Ammon's horn (tissue), 1 donor: ENCODE measurements at places on chromosomes 3 and 15.

- DNase-seq: no peak
Observed at GRCh38 chr3:185759512-185759911, 65.3 kb downstream of the IGF2BP2 start.

DNA sequence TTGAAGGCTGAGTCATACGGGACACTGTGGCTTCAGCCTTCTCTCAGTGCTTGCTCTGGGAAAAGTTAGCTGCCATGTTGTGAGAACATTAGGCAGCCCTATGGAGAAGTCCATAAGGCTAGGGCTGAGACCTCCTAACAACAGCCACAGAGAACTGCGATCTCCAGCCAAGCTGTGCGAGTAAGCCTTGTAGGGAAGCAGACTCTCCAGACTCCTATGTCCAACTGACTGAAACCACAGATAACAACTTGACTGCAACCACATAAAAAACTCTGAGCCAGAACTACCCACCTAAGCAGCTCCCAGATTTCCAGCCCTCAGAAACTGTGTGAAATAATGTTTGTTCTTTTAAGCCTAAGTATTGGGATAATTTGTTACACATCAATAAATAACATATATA, 40.7 kb downstream of the DENND6A start:
- DNase-seq: no peak

GRCh38 chr3:10779293-10779805, 36.7 kb upstream of the SLC6A11 start:
- DNase-seq: no peak

- DNase-seq: no peak
Observed at GRCh38 chr3:105255350-105255749, 111.4 kb upstream of the ALCAM start.

DNA sequence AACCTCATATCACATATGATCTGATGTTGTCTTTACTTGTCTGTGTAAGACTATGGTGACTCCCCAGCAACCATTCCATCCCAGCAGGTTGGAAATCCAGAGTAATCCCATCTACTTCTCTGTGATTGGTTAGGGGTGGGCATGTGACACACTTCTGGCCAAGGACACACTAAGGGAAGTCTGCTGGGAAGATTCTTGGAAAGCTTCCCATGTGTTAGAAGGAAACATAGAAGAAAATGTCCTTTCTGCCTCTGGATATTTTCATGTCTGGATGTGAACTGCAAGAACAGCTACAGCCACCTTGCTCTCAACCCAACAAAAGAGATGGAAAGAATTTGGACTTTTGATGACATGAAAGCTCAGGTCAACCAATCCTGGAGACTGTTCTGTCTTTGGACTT, 2.6 kb upstream of the UBE2Q2 start:
- no peak for DNase-seq

- peak; percentile 82 for DNase-seq
Observed at GRCh38 chr3:127761441-127761801, 60.9 kb downstream of the MGLL start.

DNA sequence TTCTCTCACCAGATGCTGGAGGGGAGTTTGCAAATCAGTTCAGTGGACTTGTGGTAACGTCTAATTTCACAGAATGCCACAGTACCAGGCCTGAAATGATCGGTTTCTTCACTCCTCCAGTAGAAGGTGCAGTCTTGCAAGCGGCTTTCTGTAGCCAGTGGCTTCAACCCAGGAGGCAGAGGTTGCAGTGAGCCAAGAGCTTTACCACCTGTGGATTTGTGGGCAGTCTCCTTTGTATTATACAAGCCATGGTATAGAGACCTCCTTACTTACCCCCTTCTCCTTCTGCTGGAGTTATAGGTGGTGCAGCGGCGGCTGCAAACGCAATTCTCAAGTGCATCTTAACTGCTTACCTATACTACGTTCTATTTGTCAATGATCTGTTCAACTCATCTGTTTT, 17.6 kb downstream of the EIF2AK4 start:
- DNase-seq: no peak

GRCh38 chr15:41949401-41950126, 22.8 kb downstream of the EHD4 start:
- DNase-seq: no peak

- no peak for DNase-seq
Observed at GRCh38 chr3:188339410-188340295, 185.7 kb downstream of the LPP start.

DNA sequence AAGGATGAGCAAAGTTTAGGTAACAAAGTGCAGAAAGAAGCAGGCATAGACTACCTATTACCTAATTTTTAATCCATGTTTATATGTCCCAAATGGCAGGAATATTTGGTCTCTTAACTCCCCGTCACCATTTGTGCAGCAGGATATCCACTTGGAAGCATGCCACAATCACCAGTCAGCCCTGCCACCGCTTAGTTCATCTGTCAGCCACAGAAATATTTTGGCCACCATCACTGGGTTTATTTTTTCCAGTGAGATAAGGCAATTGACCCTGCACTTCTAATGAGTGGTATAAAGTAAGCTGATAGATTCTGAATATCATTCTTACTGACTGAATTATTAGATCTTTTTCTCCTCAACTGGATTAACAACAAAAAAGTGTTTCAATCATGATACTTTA, 152.9 kb upstream of the SOX2 start:
- no peak for DNase-seq

DNA sequence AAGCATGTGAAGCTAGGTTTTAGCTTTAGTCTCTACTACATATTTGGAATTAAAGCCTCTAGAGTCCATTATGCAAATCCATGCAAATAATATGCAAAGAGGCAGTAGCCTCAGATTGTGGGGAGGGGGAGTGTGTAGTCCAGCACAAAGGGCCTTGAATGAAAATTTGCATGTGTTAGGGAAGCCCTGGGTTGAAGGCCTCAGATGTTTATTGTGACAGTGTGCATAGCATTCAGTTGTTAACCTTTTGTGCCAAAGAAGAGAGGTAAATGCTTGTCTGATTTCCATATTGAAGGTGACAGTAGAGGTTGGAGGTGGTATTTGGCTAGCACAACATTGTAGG, 24.5 kb upstream of the BFSP2 start:
- no peak for DNase-seq

DNA sequence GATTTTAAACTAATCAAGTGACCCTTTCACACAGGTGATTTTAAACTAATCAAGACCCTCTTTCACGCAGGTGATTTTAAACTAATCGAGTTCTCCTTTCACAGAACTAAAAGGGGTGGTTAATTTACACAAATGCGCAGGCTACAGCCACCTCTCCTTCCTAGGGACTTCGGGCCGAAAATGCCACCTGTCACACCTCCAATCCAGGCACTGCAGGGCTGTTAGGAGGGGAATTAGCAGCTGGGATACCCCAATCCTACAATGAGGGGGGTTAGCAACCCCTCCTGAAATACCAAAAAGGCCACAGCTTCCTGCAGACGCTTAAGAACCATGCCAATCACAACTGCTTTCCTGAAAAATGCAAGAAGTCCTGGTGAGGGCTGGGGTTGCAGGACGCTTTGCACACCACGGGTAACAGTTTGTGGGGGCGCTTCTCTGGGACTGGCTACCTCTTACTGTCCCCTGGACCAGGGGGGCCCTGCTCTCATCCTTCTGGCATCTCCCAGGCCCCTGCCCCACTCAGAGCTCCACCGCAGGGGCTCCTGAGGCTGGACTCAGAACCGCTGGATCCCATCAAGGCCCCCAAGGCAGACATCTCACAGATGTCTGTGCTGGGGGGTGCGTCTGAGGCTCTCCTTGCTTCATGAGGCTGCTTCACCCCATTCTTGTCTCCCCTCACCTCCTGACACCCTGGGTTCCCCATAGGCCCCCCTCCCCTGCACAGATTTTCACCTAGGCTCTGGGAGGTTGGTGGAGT, 145.9 kb downstream of the OR4M2 start:
- no peak for DNase-seq

GRCh38 chr3:146156095-146156494, 4.9 kb downstream of the PLOD2 start:
- peak; percentile 39 for DNase-seq

GRCh38 chr15:46389739-46390138, 754.9 kb downstream of the SQOR start:
- no peak for DNase-seq

DNA sequence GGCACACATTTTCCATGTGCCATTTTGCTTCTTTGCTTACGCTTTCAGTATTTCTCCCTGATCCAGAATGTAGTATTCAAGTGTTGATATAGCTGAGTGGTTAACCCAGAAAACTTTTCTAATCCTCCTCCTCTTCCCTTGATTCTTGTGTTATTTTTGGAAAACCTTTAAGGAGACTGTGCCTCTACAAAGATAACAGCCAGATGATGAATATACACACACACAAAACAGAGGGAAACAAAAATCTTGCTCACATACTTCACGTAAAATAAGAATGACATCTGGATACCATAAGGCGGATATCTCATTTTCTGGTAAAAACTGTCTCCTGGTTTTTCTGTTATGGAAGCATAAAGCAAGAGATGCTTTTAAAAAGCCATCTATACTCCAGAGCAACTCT, 295.8 kb upstream of the THBS1 start:
- DNase-seq: no peak

DNA sequence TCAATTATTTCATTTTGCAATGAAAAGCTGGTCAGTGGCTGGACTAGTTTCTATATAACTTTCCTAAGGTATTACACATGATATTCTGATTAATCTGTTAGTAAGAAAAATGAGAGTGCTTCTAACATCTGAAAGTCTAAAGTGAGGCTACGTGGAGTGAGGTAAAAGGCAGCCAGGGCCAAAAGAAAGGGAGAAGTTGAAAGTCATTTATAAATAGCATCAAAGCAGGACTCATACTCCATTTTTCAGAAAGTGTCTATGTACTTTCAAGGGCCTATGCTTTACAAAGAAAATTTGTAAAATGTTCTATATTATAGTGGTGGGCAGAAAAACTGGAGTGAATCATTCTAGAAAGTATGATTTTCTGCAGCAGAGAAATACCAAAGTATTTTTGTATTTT, 80.0 kb downstream of the CSNK1G1 start:
- DNase-seq: no peak

- peak; percentile 62 for DNase-seq
Observed at GRCh38 chr3:98763076-98763475, at the start of gene ST3GAL6. Gene ST3GAL6 (plus strand): TSS chr3:98763340. CDS start chr3:98768441, 5,101 bp downstream.

- DNase-seq: no peak
Observed at GRCh38 chr3:12979947-12980487, 93.2 kb downstream of the IQSEC1 start.

- DNase-seq: no peak
Observed at GRCh38 chr3:42037318-42037945, 53.7 kb upstream of the TRAK1 start.
